GM13977 (cell line): ENCODE measurements at places on chromosomes 16 and 17.

DNA sequence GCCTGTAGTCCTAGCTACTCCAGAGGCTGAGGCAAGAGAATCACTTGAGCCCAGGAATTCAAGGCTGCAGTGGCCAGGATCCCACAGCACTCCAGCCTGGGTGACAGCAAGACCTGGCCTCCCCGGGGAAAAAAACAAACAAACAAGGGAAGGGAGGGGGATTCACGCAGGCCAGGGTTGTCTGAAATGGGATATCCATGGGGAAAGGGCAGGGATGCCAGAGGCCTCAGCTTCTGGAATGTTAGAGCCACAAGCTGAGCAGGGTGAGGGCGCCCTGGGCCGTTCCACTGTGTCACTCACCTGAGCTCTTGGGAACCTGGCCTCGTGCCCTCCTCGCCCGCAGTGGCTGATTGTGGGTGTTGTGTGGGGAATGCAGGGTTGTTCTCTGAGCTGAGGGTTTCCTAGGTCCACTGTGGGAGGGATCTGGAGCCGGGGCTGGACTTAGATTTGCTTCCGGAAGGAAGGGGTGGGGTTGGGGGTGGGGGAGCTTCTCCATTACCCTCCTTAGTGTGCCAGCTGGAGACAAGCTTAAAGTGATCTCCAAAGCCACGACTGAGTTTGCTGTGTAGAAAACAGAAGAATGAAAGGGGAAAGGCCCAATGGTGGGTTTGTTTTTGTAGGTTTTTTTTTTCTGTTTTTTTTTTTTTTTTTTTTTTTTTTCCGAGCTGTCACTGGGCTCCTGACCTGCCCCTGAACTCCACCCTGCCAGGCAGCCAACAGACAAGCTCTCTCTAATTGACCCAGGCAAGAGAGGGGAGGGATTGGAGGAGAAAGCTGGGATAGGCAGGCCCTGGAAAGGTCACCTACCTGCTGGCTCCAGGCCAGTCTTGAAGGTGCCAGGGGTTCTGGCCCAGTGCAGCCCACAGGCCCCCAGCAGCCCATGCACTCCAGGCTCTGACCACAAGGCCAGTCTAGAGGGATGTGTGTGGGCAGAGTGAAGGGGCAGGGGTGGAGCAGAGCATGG, at the start of gene SULT1A1:
Gene SULT1A1, minus strand, starts transcription at position 414 of the 964 bp plus-strand sequence. CDS start 1,189 bp downstream, outside the sequence.
- no peak for DNase-seq

DNA sequence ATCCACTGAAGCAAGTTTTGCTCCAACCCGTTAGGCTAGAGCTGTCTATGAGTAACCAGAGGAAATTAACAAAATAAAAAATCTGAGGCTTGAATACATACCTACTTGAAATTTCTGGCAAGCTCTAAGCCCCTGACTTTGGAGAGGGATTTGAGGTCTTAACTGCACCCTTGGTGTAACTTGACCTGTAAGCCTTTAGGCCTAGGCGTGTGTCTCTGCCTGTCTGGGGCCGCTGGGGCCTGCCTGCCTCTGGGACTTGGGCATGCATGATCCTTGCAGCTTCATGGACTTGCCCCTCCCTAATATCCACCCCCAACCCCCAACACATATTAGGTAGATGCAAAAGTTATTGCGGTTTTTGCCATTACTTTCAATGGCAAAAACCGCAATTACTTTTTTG, 3.7 kb upstream of the CDC42EP4 start:
- DNase-seq = no peak

GRCh38 chr16:68264128-68265077, at the start of gene SLC7A6:
SLC7A6 (plus strand) TSS chr16:68264526; CDS start chr16:68274727, 10,201 bp downstream.
- peak; percentile 90 for DNase-seq

- DNase-seq = peak; percentile 54
Observed at GRCh38 chr16:88939245-88939971, 37.6 kb downstream of the CBFA2T3 start.

DNA sequence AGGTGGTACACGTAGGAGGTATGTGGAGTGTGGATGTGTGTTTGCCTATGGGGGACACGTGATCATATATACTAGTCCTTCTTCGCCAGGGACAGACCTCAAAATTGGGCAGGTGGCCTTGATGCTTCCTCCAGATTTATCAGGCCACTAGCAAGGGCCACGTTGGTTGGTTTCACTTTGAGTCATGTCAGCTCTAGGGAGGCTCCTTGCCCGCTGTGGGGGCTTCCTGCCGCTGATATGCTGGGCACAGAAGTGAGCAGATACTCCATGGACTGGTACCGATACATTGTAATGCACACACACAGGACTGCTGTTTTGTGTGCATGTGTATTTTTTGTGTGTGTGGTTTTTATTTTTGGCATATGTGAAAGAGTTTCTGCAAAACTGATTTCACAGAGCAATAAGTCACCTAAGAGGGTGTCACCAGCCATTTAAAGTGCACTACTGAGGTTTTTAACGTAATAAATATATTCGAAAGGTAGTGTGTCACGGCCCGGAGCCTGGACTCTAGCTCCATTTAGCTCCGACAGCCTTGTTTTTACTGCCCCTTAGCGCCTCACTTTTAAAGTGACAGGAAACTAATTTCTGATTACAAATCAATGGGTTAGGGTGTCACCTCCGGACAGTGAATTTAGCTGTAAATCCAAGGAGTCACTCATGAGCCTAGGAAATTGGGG, 605.5 kb upstream of the SALL1 start:
- no peak for DNase-seq

- no peak for DNase-seq
Observed at GRCh38 chr17:601926-602303, 112.7 kb downstream of the VPS53 start.

GRCh38 chr17:9368631-9369030, 207.0 kb downstream of the STX8 start:
- DNase-seq = no peak

GRCh38 chr17:42284566-42284965, 3.7 kb upstream of the STAT5A start:
- no peak for DNase-seq

GRCh38 chr16:82281544-82281943, 111.5 kb upstream of the MPHOSPH6 start:
- no peak for DNase-seq

GRCh38 chr17:82348866-82349265, 10.2 kb upstream of the TEX19 start:
- no peak for DNase-seq

- DNase-seq = no peak
Observed at GRCh38 chr17:4208238-4208637, 55.5 kb downstream of the ANKFY1 start.

DNA sequence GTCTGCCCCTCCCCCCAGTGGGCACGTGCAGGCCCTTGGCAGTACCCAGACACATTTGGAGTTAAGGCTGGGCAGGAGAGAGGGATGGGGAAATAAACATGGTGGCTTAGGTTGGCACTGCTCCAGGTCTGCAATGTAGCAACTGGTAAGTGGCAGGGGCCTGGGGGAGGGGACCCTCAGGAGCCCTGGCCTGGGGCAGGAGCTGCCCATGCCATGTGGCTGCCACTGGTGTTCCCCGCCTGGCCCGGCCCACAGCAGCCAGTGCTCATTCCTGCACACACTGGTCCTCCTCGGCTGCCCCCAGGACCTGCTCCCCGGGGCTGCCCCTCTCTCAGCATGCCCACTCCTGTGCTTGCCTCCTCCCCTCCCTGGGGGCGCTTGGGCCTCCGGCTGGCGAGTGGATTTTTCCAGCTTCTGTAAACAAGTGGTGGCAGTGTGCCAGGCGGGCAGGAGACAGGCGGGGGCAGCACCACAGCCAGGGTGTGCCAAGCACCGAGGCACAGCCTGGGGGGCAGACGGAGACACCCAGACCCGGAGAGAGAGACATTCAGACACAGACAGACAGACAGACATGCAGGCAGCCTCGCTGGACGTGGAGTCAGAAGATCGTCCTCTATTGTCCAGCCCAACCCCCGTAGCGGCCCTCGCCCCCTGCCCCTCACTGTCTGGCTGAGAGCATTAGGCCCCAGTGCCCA, 9.4 kb downstream of the THRA start:
- no peak for DNase-seq

DNA sequence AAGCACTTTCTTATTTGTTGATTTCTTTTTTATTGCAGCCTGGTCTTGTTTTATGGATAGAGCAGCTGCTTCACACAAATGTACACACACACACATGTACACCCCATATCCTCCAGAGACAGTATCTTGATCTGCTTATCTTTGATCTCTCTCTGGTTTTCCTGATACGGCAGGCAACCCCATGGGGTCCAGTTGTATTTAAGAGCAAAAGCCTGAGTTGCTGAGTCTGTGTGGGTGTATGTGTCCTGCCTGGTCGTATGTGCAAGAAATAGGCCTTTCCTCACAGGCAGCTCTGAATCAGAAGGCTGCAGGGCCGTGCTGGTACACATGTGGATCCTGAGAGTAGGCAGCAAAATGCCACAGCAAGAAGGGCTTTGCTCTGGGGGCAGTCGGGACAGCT, 14.6 kb upstream of the LGALS9 start:
- no peak for DNase-seq

DNA sequence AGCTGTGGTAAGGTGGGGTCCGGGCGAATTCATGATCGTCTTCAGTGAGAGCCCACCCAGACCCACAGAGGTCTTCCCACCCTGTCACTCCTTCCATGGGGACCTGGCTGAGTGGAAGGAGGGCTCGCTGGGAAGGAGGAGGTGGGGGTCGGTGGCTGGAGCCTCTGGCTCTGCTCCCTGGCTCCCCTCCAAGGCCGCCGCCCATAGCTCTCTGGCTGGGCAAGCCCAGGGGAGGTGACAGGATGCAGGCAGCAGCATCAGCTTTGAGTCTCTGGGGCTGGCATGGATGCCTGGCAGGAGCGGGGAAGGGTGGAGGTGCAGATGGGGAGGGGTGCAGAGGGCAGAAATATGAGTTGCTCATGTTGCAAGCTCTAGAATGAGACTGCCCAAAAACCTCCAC, 147.0 kb downstream of the ENGASE start:
- no peak for DNase-seq

GRCh38 chr17:72531729-72532128, 410.9 kb downstream of the SOX9 start:
- DNase-seq = no peak

DNA sequence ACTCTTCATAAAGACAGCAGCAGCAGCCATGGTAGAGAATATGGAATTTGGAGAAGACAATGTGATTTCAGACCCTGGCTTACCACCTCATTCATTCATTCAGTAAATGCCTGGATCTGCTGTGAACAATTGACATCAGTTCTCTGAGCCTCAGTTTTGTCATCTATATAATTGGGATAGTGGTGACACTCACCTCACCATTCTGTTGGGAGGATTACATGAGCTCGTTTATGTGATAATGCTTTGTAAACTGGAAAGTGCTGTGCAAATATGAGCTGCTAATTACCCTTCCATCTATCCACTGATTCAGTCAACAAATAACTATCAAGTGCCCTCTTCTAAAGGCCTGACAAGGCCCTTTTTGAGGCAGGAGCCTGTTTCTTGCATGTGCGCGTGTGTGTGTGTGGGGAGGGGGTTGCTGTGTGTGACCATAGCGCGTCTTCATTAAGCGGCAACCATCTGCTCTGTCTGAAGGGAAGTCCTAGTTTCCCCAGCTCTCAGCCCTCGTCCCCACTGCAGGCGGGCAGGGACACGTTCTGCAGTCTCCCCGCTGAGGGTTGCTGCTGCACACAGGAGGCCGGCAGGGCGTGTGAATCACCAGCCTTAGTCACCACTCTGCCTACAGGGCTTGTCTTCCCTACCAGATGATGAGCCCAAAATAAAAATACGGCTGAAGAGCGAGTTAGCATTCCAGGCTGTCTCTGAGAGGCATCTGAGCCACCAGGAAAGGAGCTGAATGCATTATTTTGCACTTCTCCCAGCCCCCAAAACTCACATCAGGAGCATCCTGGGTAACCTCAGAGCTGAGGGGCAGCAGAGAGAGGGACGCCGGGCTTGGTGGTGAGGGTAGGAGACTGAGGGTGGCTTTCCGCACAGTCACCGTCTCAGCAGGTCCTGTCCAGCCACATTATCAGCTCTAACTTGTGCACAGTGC, 19.9 kb downstream of the ARL4D start:
- no peak for DNase-seq

DNA sequence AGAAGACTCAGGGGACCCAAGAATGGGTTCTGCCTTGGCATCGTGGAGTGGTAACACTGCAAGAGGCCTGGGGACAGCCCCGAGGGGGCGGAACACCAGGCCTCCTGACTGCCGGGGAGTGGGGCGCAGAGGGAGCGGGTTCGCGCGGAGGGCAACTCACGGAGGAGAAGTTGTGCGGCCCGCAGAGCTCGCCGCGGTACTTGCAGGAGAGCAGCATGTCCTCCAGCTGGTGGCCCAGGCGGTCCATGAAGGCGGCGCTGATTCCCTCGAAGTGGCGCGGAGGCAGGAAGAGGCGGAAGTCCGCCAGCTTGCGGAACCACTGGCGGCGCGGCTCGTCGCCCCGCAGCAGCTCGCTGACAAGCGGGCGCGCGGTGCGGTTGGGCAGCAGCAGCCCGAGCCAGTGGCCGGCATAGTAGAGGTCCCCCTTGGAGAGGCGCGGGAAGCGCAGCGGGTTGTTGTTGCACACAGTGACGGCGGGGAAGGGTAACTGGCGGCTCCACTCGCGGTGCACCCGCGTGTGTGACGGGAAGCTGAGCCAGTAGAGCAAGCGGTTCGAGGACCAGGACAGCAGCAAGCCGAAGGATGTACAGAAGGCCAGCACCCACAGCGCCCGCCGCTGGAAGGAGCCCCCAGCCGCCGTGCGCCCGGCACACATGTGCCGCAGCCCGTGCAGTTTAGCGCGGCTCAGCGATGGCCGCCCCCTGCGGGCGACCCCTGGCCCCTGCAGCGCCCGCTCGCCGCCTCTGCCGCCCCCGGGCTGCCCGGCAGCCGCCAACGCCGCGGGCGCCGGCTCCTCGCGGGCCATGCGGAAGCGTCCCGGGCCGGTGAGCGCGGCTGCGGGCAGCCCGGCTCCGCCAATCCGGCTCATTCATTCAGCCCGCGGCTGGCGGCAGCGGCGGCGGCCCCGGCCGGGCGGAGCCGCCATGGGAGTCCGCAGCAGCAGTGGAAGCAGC, 1.6 kb downstream of the ASIC2 start:
- DNase-seq = peak; percentile 34

DNA sequence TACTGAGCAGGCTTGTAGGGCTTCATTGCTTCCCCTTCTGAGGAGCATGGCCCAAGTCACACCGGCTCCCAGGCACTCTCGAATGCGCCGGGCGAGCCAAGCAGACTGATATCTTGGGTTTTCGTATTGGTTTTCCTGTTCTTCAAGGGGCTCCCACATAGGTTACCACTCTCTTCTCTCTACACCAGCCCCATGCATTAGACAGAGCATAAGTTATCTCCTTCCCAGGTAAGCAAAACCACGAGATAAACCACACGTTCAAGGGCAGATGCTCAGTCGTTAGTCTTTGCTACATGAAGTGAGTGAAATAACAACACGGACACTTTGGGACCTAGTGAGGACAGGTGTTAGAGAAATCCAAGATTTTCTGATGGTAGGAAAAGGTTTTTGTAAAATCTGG, 211.2 kb downstream of the ABCC12 start:
- DNase-seq = no peak

- DNase-seq = no peak
Observed at GRCh38 chr16:55364811-55365210, 40.8 kb downstream of the IRX6 start.

- no peak for DNase-seq
Observed at GRCh38 chr16:1217526-1217925, 7.5 kb downstream of the TPSG1 start.

GRCh38 chr17:19024101-19025078, 19.8 kb upstream of the FAM83G start:
- no peak for DNase-seq
